Hematopoietic multipotent progenitor cell treated with erythropoietin and hydrocortisone succinate and interleukin-3 and kit ligand, for 17 days (in vitro differentiated cells): ENCODE measurements at places on chromosomes 12 and 14.

- DNase-seq, result no peak
Measured at GRCh38 chr14:61296719-61297502, 15.8 kb upstream of the TMEM30B start.

DNA sequence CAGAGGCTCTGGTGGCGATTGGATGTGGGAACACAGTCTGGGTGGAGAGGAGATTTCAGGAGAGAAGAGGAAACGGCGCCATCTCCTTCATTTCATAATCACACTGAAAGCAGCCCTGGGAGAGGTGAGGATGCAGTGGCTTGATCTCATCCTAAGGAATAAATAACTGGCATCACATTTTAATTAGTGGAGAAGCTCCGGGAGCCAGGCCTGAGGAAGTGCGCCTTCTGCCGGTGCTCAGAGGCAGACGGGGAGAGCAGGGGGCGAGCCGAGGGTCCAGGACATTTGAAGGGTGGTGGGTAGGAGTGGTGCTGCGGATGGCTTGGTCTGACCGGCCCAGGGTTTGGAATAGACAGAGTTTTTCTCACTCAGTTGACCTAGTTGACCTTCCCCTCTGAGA, 265.0 kb downstream of the CACNA1C start:
- no peak for DNase-seq

DNA sequence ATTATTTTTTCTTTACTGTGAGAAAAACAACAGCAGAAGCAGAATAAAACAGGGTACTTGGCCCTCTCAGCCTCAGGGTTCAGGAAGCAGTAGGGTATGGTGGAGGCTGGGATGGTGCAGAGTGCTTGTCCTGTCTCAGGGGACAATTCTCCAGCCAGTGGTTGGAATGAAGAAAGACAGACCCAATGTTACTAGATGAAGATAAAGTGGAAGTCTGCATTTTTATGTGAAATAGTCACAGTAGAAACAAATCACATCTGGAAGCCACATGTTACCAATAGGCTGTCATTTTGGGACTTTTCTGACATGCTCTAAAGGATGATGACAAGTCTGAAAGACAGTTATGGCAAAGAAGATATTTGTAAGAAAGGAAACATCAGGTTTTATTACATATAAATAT, 32.3 kb downstream of the PROX2 start:
- DNase-seq, result no peak

DNA sequence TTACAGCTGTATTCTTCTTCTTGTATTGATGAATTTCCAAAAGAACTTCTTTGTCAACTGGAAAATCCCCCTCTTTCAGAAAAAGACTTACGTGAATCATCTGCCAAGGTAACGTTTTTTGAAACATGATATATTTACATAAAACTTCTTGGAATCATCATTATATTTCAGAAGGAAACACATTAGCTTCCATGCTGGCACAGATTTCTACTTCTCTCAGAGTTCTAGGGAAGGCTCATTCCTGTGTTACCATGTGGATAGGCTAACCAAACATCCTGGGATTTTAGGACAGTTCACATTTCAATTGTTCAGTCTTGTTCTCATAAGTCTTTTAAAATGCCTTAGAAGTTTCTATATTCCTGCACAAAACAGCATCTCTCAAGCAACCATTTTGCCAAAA, 120.3 kb upstream of the NEDD1 start:
- no peak for DNase-seq

DNA sequence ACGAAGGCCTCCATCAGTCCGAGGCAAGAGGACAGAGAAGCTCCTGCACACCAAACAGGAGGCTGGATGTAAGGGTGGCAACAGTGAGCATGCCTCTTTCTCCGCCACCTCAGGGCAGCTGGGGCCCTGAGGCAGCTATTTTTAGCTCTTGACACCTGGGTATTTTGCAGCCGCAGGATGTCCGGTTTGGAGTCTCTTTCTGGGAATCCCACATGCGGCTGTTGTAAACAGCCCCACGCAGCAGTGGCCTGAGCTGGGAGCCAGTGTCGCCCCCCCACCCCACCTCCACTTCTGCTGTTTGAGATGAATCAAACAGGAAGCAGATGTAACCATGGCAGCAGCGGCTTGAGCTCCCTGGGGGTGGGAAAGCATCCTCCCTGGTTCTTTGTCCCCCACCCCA, 11.7 kb downstream of the HDAC7 start:
- no peak for DNase-seq
